SJSA1 (cell line): ENCODE measurements at places on chromosomes 2 and 18. TPM values are rescaled to one million over a fixed set of nuclear protein-coding genes. Genes with fewer than 3 reads are reported as not detected.
A peak's percentile ranks its signal among the peaks of the same experiment; 100 is the strongest.

DNA sequence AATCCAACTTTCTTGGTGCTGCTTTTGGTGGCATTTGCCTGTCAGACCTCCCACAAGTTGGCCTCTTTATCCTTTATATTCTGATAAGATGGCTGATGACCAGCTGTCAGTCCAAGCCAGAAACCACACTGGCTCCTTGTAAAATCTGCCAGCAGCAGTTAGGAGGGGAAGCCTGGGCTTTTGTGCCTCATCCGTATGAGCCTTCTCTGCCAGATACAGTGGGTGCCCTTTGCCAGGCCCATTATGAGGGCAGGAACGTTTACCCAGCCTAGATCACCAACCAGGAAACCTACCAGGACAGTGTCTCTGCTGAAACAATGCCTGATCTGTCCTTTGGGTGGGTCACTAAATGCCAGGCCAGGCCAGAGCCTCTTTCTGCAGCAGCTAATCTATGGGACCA, 202.9 kb upstream of the SP5 start:
- no peaks in the 10 kb centered on the region for H3K4me1 ChIP-seq
- H3K36me3 ChIP-seq, result no peaks in the 10 kb centered on the region
- no peaks in the 10 kb centered on the region for H3K27me3 ChIP-seq
- no peak overlapping the region for H3K27ac ChIP-seq

- no peak for DNase-seq
- H3K27ac ChIP-seq, result no peak overlapping the region
- H3K36me3 ChIP-seq, result no peaks in the 10 kb centered on the region
- H3K27me3 ChIP-seq, result no peaks in the 10 kb centered on the region
- no peak overlapping the region for H3K4me3 ChIP-seq
These were observed 160.0 kb downstream of the TCF4 start for GRCh38 chr18:55427951-55428350.

DNA sequence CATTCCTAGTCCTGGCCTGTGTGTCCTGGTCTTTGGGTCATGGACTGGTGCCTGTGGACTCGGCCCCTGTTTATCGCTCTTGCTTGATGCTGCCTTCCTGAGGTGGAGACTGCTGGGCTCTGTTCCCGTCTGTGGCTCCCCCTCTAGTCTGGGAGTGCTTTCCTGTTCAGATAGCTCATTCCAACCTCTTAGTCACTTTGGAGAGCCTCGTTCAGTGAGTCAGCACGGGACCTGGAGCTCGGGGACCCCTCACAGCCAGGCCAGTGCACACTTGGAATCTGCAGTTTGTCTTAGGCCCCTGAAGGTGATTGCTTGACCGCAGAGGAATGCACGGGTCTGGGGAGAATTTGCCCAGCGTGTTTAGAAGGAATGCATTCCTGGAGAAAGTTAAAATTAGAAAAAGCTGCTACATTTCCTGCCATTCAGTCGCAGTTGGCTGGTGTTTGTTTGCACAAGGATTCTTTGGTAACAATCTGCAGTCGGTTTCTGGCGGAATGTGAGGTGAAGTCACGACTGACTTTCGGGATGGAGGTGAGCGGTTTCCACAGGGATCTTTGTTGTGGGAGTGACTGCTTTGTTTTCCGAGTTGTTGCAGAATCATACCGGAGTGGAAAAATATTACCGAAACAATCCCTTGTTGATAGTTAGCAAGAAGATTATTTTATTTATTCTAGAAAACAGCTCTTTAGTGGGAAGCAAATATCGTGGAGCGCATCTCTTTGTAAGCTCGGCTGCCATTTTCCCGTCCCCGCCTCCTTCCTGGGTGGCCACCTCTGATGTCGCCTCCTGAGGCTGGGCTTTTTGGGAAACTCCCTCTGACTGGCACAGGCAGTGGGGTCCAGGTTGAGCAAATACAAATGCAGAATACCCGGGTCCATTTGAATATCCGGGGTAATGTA, 29.6 kb downstream of the SH3BP4 start:
- peaks cover 61% of the 10 kb centered on the region for H3K36me3 ChIP-seq
- H3K27ac ChIP-seq, result peak overlapping the region; percentile 94
- H3K4me1 ChIP-seq, result peaks cover 85% of the 10 kb centered on the region
- H3K27me3 ChIP-seq, result no peaks in the 10 kb centered on the region
- H3K4me3 ChIP-seq, result no peak overlapping the region

NCKAP5 gene
- total RNA-seq, result 1.2 and 2.5 TPM in 2 replicates
